Pulmonary artery endothelial cell (primary cell): ENCODE measurements at places on chromosomes 11 and 22. TPM values are rescaled to one million over a fixed set of nuclear protein-coding genes. Genes with fewer than 3 reads are reported as not detected.

OR51B4 gene
- total RNA-seq = not detected in 2 replicates

OR51E2 gene
- not detected in 2 replicates for total RNA-seq

APOA1 gene
- total RNA-seq = not detected in 2 replicates

OR4B1 gene
- not detected in 2 replicates for total RNA-seq

FOLR2 gene
- not detected in 2 replicates for total RNA-seq

MIAT gene
- 0.26 and 0.32 TPM in 2 replicates for total RNA-seq
